ENCODE measurements at places on chromosomes 1 and 21.

GRCh38 chr21:44539991-44540666, at the start of gene KRTAP10-1:
Gene KRTAP10-1 (minus strand): TSS chr21:44540195. CDS start chr21:44540150, 45 bp downstream.
- no peaks in the 10 kb centered on the region for H3K36me3 ChIP-seq
- no peaks in the 10 kb centered on the region for H3K4me1 ChIP-seq
- no peak within 1 kb of the TSS for H3K4me3 ChIP-seq
- H3K27ac ChIP-seq = no peak within 1 kb of the TSS

DNA sequence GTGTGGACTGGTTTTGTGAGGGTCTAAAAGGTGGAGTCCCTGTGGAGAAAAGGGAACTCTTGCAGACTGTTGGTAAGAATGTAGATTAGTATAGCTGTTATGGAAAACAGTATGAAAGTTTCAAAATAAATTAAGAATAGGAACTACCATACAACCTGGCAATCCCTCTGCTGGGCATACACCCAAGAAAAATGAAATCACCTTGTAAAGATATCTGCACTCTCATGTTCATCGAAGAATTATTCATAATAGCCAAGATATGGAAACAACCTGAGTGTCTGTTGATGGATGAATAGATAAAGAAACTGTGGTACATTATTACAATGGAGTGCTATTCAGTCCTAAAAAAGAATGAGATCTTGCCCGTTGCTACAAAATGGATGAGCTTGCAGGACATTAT, 109.6 kb downstream of the TBX19 start:
- H3K27me3 ChIP-seq = no peaks in the 10 kb centered on the region
- DNase-seq = no peak
- H3K27ac ChIP-seq = no peak overlapping the region
- H3K4me3 ChIP-seq = no peak overlapping the region
- H3K36me3 ChIP-seq = no peaks in the 10 kb centered on the region

DNA sequence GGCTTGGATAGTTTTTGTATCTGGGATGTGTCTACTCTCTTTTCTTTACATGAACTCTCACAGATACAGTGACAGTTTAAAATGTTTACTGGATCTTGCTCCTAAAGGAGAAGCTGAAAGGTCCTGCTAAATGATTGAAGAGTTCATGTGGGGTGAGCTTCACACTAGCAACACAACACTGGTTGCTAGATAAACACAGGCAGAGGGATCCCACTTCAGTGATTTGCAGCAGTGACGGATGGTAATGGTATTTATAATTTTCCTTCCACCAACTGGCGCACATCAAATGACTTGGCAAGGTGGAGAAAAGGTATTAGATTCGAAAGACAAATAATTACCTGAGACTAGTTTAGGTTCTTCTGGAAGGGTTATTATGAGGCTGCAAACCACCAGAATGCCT, 270.2 kb downstream of the TBX15 start:
- H3K27ac ChIP-seq = no peak overlapping the region
- no peaks in the 10 kb centered on the region for H3K27me3 ChIP-seq
- H3K36me3 ChIP-seq = no peaks in the 10 kb centered on the region
- DNase-seq = no peak

- no peaks in the 10 kb centered on the region for H3K4me1 ChIP-seq
- no peaks in the 10 kb centered on the region for H3K27me3 ChIP-seq
- no peak for DNase-seq
- no peaks in the 10 kb centered on the region for H3K36me3 ChIP-seq
Observed at GRCh38 chr1:24963099-24963872, 33.2 kb upstream of the RUNX3 start.

DNA sequence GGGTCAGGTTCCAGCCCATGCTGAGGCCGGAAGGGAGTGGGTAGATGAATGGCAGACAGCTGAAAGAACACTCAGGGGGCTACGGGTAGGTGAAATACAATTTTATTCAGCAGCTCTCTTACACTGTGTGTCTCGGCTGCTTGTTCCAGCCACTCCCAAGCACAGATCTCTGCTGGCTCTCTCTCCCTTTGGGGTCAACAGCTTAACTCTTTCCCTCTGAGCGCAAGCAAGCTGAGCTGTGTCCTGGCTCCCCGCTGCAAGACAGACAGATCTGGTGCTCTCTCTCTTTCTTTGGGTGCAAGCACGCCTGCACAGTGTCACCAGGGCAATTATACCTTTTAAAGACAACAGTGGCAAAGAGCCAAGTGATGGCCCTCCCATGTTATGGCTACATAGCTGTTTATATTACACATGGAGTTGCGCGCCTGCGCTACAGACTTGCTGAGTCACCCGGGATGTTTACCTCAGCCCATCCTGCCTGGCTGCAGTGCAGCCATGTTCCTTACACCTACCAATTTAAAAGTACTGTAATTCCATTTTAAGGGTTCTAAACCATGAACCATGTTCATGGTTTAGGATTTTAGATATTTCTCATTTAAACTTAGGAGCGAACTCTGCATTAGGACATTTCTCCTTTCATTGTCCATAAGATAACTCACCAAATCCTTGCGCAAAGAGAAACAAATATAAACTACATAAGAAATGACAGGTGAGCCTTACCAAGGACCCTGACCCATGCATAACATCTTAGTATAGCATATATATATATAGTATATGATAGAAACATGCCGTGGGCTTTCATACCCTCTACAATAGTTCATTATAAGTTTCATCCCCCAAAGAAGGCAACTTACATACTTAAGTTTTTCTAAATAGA, 396.5 kb downstream of the SMYD3 start:
- no peaks in the 10 kb centered on the region for H3K36me3 ChIP-seq
- no peak overlapping the region for H3K27ac ChIP-seq
- H3K4me1 ChIP-seq = no peaks in the 10 kb centered on the region
- no peaks in the 10 kb centered on the region for H3K27me3 ChIP-seq
- no peak for DNase-seq

DNA sequence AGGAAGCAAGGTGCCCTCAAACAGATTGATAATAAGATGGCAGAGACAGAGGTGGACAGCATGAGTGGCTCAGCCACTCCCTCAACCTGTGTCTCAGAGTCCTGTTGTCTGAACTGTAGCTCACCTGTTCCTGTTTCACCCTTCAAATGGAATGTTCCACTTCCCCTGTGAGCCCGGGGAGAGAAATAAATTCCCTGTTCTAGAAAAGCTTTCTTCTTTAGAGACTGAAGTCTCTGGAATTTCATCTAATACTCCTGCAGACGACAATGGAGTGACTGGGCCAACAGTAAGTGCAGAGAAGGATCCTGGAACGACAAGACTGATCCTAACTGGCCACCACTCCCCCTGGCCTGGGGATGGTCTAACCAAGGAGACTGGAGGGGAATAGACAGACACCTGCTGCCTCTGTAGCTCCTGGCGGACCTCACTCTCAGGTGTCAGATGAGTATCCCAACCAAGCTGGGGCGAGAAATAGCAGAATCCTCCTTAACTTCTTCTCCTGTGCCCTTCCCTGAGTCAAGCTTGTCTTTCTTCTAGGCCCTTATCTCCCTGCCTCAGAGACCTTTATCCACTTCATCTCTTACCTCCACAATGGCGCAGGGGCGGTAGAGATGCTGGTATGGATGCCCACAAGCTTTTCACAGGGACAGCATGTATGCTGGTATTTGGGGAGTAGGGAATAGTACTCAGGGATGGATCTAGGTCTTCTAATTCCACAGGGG, 45.4 kb downstream of the PLEKHA6 start:
- H3K27me3 ChIP-seq = no peaks in the 10 kb centered on the region
- no peak overlapping the region for H3K4me3 ChIP-seq
- H3K36me3 ChIP-seq = no peaks in the 10 kb centered on the region
- peaks cover 7% of the 10 kb centered on the region for H3K4me1 ChIP-seq
- no peak for DNase-seq
- H3K27ac ChIP-seq = no peak overlapping the region

DNA sequence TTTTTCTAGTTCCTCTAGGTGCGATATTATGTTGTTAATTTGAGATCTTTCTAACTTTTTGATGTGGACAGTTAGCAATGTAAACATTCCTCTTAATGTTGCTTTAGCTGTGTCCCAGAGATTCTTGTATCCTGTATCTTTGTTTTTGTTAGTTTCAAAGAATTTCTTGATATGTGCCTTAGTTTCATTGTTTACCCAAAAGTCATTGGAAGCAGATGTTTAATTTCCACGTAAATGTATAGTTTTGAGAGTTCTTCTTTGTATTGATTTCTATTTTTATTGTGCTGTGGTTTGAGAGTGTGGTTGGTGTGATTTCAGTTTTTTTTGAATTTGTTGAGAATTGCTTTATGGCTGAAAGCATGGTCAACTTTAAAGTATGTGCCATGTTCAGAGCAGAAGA, 319.4 kb downstream of the PTBP2 start:
- H3K4me1 ChIP-seq = no peaks in the 10 kb centered on the region
- H3K27me3 ChIP-seq = no peaks in the 10 kb centered on the region
- H3K36me3 ChIP-seq = no peaks in the 10 kb centered on the region
- no peak overlapping the region for H3K4me3 ChIP-seq
- no peak for DNase-seq
